ENCODE measurements at places on chromosomes 7 and 10.

GRCh38 chr10:49578392-49578791 lies 31.7 kb upstream of the SLC18A3 start:
- no peak for DNase-seq

DNA sequence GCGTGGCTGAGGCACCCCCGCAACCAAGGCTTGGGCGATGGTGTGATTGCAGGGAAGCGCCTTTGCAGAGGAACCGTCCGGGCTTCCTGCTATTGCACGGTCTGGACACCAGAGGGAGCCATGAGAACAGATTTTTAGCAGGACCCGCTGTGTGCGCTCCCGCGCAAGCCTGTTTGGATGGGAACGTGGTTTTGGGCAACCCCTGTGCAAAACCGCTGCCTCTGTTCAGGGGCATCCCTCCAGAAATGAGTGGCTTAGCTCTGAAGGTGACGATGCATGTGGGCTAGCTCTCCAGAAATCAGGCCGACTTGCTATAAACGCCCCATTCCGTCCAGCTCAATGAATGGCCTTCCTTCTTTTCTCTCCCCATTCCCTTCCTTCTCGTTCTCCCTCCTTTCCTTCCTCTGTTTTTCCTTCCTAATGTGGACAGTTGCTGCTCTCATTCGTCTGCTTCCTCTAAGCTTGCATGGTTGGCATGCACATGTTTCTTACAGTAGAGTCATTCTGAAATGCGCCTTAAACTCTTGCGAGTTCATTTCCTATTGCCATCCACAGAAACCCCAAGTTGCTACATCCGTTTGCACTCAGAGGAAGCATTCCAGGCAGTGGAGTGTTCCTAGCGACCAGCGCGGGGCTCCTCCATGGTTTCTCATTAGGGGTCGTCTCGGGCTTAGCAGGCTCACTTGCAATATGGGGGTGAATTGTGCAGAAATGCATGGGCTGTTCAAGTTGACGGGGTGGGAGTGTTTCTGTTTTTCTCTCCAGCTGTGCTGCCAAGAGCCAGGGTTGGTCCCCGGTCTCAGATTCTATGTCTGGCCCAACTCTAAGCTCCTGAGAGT lies 302.5 kb upstream of the GALNT17 start:
- peak; percentile 59 for DNase-seq

DNA sequence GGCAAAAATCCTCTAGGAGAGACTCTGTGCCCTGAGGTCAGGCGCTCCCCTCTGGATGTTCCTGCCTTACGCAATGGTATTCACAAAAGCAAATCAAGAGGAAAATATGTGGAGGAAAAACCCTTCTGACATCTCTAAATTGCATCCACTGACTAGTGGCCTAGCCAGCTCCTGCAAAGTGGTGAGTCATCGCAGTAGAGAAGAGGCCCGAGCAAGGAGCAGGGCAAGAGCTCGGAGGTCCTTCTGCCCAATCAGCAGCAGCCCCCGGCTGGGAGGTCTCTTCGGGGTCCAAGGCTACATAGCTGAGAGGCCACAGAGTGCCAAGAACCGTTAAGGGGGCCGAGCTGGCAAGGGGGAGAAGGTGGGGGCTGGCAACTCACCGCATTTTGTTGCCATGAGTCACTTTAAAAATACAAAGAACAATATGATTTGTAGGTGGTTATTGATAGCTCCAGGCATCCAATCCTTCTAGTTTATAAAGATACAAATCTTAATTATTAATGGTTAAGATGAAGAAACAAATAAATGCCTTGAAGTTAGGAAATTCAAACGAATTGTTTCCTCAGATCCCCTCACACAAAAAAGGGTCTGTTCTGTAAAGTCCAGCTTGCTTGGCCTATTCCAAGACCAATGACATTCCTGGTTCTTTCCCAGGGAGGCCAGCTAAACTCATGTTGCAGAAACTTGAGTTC lies 161.6 kb downstream of the PKD1L1 start:
- DNase-seq, result no peak

GRCh38 chr7:26348234-26348851 lies 56.7 kb downstream of the SNX10 start:
- DNase-seq, result no peak

GRCh38 chr10:78944723-78945312 lies 123.9 kb upstream of the ZMIZ1 start:
- DNase-seq, result peak; percentile 30

DNA sequence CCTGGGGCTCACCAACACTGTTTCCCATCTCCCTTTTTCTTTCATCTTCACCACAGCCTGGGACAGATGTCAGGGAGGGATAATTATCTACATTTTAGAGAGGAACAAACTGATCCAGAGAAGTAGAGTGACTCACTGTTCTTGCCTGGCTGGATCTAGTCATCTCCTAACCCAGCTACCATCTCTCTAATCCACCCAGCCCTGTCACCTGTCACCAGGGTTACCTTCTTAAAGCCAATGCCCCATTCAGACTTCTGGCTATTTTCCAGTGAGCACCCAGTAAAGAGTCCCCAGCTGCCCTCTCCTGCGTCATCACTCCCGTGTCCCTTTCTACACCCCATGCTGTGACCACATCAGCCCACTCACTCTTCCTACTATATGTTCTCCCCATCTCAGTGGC lies 68.4 kb upstream of the DUSP5 start:
- DNase-seq, result no peak

DNA sequence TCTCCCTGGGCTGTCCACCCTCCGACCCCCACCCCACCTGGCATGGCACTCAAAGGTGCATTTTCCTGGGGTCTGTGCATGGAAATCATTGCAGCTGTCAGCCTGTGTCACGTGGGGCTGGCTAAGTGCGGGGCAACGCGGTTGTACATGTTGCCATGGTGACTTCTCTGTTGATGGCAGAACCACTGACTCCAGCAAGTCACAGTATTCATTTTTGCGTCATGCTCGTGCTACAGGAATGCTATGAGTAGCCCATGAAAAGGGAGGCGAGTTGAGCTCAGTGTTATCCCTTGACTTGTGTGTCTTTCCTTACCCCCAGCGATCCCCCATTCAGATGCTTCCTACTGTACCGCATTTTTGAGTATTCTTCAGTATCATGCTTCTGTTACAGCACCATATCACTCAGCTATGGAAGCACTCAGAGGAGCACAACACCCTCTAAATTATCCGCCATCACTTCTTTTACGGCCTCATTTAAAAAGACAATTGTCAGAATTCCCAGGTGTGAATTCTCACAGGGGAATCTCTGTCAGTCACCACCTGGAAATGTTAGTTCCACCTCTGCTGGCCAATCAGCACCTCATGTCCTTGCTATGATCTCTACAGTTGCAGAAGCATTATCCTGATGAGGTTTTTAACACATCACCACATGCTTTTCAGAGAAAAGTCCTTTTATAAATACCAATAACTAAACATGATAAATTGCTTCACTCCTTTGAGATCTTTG lies 194.4 kb upstream of the C7orf33 start:
- no peak for DNase-seq

- no peak for DNase-seq
Measured at GRCh38 chr10:98568551-98568950, 121.8 kb upstream of the HPS1 start.

DNA sequence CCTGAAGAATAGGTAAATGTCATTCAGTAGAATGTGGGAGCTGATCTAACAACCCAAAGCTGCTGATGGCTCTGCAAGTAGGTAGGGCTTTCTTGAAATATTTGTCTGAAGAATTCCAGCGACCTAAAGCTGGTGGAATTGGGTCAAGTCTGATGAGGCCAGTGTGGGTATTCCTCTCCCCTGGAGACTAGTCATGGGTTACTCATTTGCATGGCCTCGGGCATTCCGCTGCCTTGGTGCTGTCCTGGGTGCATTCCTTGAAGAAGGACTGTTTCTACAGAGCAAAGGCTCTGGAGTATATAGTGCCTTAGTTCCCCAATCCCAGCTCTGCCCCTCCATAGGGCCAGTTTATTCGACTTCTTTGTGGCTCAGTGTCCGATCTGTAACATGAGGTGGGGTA lies 19.2 kb downstream of the PDK4 start:
- no peak for DNase-seq

DNA sequence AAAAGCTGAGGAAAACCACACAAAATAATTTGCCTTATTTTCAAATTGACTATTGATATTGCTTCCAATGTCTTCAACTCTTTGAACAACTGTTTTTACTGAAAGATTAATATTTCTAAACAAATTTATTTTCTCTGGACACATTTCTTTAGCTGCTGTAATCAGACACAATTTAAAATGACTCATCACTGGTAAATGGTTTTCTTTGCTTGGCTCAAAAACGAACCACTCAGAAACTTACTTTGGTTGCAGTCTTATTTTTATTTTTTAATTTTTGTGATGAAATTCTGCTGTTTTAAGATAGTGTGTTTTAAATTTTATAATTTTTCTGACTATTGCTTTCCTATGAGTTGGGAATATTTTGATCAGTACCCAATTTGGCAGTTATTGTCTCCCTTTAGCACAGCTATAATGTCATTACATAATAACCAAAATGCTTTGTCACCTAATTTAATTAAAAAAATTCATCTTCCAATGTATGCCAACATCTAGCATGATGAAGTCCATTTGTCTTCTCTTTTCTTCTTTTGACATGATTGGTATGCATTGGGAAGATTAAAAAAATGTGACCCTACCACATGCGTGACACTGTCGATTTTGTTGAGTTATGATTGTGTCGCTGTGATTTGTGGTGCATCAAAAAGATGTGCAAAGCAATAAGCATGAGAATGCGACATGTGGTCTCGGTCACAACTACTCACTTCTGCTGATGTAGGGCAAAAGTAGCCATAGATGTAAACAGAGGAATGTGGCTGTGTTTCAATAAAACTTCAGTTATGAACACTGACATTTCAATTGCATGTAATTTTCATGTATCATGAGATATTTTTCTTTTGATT lies 222.3 kb downstream of the SUGCT start:
- DNase-seq, result no peak

DNA sequence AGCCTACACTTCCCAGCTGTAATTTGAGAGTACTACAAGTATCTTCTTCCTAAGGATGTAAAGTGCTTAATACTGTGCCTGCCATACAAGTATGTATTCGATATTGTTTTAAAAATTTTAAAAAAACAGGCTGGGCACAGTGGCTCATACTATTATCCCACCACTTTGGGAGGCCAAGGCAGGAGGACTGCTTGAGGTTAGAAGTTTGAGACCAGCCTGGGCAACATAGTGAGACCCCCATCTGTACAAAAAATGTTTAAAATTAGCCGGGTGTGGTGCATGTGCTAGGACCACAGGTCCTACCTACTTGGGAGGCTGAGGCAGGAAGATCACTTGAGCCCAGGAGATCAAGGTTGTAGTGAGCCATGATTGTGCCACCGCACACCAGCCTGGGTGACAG lies 8.3 kb downstream of the ARMC10 start:
- no peak for DNase-seq

GRCh38 chr10:119509909-119510451 lies 32.5 kb downstream of the RGS10 start:
- DNase-seq, result no peak

GRCh38 chr7:139673230-139673629 lies 104.6 kb downstream of the HIPK2 start:
- no peak for DNase-seq

DNA sequence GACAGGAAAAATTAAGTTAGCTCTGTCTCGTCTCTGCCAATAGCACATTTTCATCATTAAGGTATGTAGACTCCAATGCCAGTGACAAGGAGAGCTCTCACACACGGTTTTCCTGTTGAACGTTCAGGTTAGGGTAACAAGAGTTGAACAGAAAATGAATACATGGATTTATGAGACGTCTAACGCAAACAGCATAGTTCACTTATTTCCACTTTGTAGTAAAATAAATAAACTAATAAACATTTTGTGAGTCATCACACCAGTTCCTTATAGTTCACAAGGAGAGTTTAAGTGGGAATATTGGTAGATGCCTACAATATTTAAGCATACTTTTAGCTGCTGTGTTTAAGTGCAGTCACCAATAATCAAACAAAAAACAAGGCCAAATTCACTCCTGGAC lies 21.1 kb downstream of the DRGX start:
- DNase-seq, result no peak

DNA sequence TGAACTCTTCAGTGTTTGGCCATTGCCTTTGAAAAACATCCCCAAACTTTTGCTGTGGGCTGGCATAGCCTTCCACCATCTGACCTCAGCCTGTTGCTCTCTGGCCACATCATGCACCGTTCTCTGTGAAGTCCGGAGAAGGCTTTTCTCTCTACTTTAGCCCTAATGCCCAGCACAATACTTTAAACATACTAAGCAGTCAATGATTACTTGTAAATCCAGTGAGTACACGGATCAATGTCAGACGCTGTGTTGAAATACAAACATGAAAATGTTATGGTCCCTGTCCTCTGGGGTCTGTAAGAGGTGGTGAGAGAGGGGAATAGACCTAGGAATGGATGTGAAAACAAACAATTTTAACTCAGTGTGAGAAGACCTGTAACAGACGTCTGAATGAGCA lies 297.9 kb downstream of the PLXDC2 start:
- no peak for DNase-seq

- DNase-seq, result no peak
Measured at GRCh38 chr7:26195867-26196657, 4.5 kb downstream of the HNRNPA2B1 start.

DNA sequence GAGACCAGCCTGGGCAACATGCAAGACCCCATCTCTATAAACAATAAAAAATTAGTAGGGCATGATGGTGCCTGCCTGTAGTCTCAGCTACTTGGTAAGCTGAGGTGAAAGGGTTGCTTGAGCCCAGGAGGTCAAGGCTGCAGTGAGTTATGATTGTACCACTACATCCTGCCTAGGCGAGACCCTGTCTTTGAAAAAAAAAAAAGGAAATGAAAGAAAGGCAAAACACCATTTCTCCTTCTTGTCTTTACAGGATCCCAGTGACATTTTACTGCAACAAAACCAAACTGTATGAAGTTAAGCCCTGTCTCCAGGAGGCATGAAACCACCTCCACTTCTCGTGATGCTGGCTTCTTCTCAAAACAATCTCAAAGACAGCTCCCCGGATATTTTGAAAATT lies 29.9 kb upstream of the PBLD start:
- DNase-seq, result no peak

DNA sequence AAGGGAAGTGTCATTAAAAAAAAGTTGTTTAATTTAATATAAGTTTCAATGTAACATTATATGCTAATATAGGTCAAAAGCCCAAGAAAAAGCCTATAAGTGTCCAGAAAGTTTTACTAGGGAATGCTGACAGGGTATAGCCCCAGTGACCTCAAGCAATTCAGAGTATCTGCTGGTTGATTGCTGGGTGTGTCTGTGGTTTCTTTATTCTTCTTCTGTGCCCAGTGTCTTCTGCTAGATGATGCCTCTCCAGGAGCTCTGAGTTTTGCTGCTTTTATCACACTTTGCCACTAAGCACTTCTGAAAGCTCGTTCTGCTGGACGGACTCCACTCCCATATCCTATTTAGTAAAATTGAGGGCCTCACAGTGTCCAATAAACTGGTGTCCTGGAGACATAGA lies 212.2 kb upstream of the NRG3 start:
- DNase-seq, result no peak

GRCh38 chr7:66296557-66296956 lies 91.4 kb downstream of the TPST1 start:
- DNase-seq, result no peak

GRCh38 chr7:75771224-75771623 lies 787 bp downstream of the CCL26 start:
- DNase-seq, result no peak

GRCh38 chr7:24372961-24373955 lies 89.3 kb downstream of the NPY start:
- no peak for DNase-seq
